ENCODE measurements at places on chromosomes 7 and 10.
A peak's percentile ranks its signal among the peaks of the same experiment; 100 is the strongest.

DNA sequence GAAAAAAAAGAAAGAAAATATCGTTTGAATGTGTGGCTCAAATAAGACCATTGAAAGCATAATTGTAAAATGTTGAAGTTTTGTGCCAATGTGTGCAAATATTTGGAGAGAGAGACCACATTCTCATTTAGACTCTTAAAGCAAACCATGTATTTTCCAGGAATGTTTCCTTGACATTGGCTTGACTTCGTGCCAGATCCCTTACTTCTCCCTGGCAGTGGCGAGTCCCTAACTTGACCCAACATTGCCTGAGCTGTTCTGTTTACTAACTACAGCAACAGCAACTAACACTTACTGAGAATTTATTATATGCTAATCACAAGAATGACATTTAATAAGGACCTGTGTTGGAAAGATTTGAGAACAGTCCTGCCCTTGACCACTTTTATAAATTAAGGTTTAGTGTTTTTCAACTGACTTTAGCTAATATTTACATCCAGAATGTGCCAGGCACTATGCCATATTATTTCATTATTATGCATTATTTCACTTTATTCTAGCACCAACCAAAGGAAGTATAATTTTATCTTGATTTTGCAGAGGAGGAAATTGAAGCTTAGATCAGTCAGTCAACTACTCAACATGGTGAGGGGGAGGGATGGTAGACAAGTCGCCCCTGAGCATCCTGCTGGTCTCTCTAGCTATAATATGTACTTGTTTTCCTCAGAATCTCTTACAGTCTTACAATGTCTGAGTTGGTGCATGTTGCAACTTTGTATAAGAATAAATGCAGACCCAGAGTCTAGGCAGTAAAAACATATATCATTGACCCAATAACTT lies 29.7 kb downstream of the ZNF467 start:
- no peak for DNase-seq

DNA sequence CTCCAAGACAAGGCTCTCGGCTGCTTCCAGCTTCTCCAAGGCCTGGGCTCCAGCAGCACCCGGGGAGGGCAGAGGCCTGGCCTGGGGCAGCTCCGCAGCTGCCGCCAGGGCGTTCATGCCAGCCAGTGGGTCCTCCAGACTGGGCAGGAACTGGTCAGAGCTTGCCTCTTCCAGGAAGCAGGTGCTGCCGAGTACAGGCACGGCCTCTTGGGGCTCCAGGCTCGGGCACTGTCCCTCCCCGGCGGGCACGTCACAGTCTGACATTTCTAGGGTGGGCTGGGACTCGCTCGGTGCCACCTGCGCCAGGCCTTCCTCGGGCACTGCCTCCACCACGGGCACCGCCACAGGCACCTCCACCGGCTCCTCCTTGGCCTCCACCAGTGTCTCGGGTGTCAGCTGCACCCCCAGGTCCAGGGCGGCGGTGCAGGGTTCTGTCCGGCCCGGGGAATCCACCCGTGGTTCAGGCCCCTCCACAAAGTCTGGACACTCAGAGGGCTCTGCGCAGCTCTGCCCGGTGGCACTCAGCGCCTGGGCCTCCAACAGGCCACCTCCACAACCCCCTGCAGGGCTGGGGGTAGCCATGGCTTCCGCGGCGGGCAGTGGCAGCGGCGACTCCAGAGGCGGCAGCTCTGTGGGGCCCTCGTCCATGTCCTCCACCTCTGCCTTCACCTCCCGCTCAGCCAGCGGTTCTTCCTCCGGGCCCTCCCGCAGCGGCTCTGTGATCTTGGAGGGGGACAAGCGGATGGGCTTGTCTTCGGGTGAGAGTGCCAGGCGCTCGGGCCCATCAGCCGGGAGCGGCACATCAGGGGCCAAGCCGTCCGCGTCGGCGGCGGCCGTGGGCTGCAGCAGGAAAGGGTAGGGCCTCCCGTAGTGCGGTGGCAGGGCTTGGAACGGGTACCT lies 52.9 kb downstream of the TNRC18 start:
- DNase-seq, result no peak

- DNase-seq, result no peak
Observed at GRCh38 chr7:95776561-95777185, 4.3 kb downstream of the DYNC1I1 start.

- no peak for DNase-seq
Observed at GRCh38 chr10:3665316-3665908, 119.6 kb downstream of the KLF6 start.

DNA sequence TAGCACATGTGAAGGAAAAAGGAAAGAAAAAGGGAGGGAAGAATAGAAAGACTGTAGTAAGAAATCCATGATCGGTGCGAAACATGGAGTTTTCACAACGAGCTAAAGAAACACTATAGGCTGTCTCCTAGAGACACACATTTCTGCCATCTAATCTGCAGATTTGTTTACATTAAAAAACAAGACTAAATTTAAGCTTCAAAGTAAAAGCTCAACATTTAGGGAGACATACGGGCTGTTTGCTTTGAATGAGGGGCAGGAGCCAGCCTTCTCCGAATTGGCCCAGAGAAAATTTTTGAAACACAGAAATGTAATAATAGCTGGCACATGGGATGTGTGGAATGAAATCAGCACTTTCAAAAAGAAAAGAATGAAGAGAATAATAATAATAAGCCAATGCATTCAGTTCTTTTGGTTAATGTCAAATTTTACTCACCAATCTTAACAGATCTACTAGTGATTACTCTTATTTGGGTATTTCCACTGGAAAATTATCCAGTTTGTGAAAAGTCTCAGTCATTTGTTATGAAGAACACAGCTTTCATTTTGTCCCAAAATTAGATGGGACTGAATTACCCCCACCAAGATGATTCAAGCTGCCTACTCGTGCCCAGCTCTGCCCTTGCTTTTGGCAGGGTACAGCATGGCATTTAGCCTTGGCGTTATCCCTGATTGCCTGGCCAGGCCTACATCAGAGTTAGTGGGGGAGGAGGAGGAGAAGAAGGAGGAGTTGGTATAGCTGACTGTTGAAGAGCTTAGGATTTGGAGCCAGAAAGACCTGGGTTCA lies 47.1 kb downstream of the MTURN start:
- DNase-seq, result no peak

DNA sequence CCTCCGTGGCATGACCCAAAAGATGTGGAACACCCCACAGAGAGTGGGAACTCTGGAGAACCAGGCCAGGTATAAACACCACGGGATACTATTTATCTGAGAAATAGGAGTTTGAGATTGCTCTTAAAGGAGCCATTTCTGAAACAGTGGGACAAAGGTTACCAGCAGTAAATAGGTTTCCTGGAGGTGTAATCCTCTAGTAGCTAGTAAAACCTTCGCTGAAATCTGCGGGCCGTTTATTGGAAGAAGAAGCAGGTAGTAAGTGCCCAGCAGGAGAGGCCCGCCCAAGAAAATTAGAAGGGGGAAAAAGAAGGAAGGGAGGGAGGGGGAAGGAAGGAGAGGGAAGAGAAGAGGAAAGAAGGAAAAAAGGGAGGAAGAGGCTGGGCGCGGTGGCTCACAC lies 51.6 kb downstream of the CHST3 start:
- no peak for DNase-seq

DNA sequence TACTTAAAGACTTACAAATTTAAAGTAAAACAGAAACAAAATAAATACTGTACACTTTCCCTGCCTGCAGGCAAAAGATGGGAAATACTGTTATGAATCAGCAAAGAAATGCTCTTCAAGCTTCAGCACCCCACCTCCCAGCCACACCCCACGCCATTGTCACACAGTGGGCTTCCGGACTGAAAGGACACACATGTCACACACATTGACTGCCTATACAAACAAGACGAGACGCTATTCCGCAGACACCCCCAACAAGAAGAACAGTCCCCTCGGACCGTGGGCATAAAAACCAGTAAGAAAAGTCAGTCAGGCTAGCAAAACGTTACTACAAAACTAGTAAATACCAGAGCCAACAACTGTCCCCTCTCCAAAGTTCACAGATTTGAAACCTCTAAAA lies 22.2 kb upstream of the PARP12 start:
- no peak for DNase-seq

DNA sequence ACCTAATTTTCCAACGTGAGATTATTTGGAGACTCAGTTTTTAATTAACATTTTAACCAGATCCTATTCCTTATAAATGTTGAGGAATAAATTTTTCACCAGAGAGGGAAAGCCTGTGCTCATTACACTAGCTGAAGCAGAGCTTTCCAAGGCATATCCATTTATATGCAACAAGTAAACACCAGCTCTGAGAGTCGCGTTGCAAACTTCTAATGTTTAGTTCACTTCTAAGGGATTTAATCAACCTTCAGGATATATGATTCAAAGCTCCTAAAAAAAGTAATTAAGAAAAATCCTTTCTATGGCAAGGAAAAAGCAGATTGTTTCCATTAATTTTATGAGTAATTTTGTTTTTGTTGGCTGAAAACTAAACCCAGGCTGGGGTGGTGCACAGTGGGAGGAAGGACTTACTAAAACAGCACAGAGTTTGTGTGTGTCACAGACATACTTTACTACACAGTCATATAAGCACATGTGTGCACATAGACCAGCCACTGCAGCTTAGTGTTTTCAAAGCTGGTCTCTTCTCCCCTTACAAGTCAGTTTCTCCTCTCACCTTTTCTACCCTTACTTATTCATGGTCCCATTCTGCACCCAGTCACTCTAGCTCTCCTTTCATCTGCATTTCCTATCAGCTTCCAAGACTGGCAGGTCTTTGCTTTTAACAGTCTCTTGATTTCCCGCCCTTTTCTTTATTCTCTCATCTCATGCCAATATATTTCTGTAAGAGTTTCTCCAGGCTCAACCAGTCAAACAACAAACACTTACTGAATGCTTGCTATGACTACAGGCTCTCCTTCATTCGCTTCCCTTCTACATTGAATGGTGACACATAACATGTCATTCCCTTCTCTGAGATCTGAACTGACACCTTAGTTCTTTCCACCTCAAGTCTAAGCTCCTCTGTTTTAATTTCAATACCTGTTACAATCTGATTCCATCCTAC lies 81.1 kb upstream of the FZD1 start:
- DNase-seq, result no peak

GRCh38 chr10:17206210-17206709 lies 4.8 kb upstream of the TRDMT1 start:
- DNase-seq, result no peak

- DNase-seq, result no peak
Observed at GRCh38 chr10:52187521-52188258, 126.4 kb upstream of the DKK1 start.

DNA sequence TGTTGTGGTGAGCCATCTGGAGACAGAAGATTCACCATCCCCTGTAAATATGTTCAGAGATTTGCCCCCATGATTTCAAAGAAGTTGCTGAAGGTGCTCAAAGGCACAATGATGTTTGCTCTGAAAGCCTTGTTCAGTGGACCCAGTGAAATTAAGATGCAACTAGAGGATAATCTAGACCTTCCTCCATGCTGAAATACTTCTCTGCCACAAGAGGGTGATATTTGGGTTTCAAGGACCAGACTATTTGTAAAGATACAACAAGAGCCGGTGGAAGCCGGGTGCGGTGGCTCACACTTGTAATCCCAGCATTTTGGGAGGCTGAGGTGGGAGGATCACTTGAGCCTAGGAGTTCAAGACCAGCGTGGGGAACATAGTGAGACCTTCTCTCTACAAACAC lies 13.5 kb upstream of the MSRB2 start:
- no peak for DNase-seq

- no peak for DNase-seq
Observed at GRCh38 chr7:132577206-132578049, 1.2 kb upstream of the PLXNA4 start.

- no peak for DNase-seq
Observed at GRCh38 chr10:98956576-98957260, 278.9 kb downstream of the HPSE2 start.

DNA sequence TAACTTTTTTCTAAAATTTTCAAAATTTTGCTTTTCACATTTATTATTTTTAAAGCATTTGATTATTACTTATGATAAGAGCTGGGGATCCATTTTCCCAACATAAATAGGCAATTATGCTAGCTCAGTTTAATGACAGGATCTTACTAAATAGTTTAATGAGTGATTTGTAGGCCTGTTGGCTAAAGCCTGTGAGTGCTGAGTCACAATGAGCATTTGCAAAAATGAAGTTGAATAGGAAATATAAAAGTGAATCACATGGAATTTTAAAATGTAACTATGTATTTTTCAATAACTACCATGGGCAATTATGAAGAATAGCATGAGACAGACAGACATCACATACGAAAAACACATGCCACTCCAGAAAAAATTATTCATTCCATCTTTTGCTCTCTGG lies 45.1 kb upstream of the ZPBP start:
- no peak for DNase-seq

DNA sequence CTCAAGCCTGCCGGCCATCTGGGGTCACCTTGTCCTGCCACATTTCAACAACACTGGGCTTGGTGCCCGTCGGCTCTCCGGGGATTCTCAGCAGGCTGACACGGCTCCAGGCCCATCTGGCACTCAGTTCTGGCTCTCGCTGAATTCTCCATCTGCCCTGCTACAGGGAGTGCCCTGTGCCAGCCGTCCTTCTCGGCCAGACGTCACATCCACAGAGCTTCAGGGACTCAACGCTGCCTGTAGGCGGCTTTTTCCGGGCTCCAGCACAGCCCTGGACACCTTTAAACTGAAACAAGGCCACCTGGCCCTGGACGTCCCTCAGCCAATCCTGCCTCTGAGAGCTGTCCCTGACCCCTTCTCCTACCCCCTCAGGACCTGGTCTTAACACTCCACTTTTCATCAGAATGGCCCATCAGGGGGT lies 43.0 kb downstream of the TMEM130 start:
- DNase-seq, result no peak

GRCh38 chr7:134452419-134452838 lies 6.5 kb downstream of the AKR1B1 start:
- DNase-seq, result no peak

DNA sequence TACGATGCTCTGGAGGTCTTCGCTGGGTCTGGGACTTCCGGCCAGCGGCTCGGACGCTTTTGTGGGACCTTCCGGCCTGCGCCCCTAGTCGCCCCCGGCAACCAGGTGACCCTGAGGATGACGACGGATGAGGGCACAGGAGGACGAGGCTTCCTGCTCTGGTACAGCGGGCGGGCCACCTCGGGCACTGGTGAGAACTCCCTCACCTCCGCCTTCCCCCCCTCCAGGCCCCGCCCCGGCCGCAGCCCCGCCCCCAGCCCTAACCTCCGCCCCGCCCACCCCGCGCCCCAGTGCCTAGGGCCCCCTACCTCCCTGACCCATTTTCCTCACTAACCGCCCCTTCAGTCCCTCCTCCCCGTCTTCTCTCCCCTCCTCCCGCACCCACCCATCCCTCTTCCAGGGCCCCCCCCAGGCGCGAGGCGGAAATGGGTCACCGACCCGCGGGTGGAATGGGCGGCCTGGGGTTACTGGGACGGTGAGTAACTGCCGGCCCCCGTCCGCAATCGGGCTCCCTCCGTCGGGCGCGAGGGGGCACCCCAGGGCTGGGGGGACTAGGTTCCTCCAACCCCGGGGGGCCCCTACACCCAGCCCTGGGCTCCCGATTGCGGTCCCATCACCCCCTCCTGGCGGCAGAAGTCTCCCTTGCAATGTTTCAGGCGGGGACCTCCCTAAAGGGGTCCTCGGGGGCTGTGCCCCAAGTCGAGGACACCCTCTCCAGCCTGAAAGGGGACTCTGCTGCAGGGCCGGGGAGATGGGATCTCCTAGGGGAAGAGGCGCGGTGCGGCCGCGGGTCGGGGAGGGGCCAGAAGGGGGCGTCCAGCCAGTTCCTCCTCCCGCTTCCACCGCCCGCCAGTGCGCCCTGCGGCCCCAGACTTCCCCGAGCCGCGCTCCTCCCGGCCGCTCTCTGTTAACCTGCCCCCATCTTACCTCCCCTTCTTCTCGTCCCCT lies 2.1 kb downstream of the PCOLCE start:
- DNase-seq, result peak; percentile 93

- DNase-seq, result no peak
Observed at GRCh38 chr7:42123716-42124115, 113.3 kb downstream of the GLI3 start.

- DNase-seq, result no peak
Observed at GRCh38 chr7:4861673-4862072, at the start of gene PAPOLB. Gene PAPOLB (minus strand): TSS chr7:4862030. CDS start chr7:4861810, 220 bp downstream.

Measured in germinal center (tissue), 1 donor.